NCI-H460 (cell line): ENCODE measurements at places on chromosomes 5 and 9.

DNA sequence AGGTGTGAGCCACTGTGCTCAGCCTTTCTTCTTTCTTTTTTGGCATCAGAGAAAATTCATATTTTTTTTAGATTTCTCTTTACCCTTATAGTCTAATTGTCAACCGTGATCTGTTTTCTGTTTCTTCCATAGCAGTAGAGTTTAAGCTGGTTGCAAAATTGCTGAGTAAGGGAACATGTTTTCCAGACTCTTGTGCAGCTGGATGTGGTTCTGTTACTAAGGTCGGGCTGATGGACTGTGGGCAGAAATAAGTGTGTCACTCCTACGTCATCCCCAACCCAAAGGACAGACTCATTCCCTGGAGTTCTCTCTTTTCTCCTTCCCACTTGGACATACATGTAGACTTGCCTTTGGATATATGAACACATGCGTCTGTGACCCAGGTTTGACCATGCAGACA, 64.1 kb upstream of the GOLM1 start:
- DNase-seq = no peak

DNA sequence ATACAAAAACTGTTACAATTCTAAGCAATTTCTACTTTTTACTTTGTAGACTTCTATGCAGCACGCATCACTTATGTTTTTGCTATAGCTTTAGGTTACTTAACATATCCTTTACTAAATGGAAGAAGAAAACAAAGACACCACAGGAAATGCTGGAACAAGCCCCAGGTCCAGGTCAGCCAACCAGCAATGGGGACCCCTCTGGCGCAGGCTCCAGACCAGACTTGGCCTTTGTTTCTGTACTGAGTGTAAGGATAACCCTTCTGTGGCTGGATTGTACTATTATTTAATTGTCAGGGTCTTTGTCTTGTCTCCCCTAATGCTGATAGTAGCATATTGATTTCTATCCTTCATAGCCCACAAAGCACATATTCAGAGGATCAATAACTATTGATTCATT, 4.2 kb downstream of the SEMA4D start:
- DNase-seq = no peak

- no peak for DNase-seq
Measured at GRCh38 chr9:4997196-4997595, 12.1 kb downstream of the JAK2 start.

DNA sequence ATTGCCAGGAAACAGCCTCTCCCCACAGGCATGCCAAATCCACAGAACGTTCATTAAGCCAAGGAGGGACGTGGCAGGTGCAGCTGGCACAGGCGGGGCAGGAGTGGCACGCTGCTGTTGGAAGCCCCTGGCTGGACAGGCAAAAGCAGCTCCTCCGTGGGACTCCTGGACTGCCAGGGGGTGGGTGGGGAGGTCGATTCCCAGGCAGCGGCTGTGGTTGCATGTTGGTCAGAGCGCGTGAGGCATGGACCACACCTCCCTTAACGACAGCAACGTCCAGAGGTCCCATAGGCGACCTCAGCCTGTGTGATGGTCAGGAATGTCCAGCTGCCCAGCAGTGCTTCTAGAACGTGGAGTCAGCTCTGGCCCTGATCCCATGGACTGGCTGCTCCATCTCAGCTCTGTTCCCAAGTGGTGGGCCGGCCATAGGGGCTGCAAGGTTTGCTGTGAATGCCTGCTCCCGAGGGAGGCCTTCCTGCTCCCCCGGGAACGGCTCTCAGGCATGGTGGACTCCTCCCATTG, 6.9 kb downstream of the SLC6A19 start:
- no peak for DNase-seq

DNA sequence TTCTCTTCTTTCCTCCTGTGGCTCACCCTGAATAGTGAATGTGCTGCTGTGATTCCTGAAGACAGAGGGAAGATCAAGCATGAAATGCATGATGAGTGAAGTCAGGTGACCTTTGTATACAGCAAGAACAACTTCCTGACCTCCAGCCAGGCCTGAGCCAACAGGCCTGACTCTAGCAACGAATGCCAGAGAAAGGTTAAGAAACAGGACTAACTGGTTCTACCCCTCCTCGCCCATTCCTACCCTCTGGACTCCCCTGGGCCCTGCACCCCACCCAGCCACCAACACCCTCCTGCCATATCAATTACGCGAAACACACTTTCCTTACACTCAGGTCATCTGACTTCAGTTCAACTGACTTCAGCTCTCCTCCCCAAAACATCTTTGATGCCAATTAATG, 4.9 kb downstream of the SUSD1 start:
- no peak for DNase-seq

DNA sequence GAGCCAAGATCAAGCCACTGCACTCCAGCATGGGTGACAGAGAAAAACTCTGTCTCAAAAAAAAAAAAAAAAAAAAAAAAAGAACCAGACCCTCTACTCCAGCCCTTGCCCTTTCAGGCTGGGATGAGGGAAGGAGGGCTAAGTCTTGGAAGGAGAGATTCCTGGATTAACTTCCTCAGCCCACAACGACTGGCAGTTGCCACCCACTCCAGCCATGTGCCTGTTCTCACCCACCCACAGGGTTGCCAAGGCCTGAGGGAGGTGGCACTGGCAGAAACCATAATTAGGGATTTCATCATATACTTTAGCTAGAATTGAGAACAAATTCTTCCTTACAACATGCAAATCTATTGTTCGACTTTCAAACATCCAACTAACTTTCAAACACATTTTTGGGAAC, 87.8 kb upstream of the SLC30A5 start:
- DNase-seq = no peak
